ENCODE measurements at places on chromosomes 1 and 21. TPM values are rescaled to one million over a fixed set of nuclear protein-coding genes. Genes with fewer than 3 reads are reported as not detected.

DNA sequence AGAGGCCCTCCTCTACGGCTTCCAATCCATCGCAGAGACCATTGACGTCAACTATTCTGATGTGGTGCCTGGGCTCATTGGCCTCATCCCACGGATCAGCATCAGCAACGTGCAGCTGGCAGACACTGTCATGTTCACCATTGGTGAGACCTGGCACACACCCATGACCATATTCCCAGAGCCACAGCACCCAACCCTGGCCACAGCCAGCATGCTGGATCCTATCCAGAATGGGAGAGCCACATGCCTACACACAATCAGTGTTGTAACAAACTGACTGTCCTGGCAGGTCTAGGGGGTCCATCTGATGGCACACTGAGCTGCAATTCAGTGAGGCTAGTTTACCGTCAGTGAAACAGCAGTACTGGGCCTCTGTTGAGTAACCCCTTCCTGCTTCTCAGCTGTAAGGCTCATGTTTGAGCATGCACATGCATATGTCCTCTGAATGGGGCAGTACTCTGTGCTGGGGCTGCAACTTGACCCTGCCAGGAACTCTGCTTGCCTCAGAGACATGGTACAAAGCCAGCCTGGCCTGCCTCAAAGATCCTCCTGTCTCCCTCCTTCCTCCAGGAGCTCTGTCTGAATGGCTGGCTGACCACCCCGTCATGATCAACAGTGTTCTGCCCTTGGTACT lies 10.8 kb downstream of the IPO13 start:
- DNase-seq = no peak

DNA sequence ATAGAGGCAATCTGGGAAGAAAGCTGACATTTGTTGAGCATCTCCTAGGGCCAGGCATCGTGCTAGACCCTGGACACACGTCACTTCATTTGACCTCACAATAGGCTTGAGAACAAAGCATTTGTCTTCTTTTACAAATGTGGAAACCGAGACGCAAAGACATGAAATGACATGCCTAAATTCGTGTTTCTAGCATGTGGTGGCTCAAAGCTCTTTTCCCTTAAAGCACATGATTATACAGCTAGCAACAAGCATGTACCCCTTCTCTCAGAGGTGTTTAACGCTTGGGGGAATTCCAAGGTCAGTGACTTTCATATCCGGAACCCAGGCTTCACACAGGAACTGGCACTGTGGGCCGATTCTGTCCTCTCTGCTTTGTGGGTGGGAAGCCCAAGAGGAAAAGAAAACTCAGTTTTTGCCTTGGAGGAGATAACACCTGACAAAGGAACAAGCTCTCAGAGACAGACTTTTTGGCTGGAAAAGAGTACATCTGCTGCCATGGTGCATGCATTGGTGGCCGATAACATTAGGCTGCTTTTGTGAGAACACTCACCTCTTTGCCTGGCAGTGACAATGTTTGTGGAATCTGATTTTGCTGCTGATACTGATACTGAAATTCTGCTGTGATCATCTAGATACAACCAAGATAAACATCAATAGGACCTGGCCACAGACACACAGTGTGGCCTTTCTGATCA lies 15.4 kb upstream of the CD2 start:
- DNase-seq = no peak

- no peak for DNase-seq
These were observed 61.1 kb downstream of the TOMM20 start for GRCh38 chr1:235067396-235068157.

DNA sequence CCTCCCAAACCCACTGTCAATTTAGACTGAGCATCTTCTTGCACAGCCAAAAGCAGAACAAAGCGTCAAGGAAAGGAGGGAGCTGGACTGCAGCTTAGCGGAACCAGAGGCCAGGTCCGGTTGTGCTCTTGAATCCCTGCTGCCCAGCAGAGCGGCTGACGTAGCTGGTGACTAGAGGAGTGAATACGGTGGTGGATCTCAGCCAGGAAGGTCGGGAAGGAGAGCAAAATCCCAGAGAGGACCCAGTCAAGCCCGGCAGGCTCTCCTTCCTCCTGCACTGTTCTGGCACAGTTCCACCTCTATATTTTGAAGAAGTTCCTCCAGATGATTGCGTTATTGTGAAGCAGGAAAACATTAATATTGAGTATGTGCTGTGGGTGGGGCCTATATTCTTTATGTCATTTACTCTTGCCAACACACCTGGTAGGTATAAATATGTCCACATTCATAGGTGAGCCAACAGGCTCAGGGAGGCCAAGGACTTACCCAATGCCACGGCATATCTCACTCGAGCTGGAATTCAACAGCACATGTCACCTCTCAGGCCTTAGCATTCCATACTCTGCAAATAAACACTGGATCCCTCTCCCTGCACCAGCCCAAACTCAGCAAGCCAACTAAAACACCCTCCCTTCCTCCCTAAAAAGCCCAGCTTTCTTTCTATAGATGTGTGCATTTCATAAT lies 23.6 kb upstream of the ABCB10 start:
- no peak for DNase-seq

- DNase-seq = no peak
These were observed 144.9 kb downstream of the CD247 start for GRCh38 chr1:167373398-167373797.

DNA sequence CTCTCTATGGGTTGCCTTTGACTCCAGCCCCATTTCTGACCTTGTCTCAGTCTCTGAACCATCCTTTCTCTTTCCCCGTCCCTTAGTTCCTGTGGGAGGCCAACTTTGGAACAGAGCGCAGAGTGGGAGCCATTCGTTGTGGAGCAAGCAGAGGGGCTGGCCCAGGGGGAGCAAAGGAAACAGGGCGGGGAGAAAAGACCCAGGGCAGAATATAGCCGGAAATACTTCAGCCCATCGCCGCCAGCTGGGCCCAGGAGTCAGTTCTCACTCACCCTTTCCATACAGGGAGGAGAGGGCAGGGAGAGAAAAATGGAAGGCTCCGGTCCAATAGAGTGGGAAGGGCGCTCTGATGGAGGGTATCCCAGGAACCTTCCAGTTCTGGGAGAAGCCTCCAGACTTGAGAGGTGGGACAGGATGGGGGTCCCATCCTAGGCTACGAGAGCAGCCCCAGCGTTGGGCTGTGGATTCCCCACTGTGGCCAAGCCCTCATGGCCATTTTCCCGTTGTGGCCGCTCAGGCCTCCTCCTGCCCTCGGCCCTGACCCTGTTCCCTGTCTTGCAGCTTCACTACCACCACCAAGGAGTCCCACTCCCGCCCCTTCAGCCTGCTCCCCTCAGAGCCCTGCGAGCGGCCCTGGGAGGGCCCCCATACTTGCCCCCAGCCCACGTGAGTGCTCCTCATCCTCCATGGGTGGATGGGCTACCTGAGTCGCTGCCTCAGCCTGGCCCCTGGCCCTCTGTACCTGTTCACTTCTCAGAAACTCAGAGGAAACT lies 10.9 kb downstream of the PEAR1 start:
- no peak for DNase-seq

ATP1A2 gene
- not detected for total RNA-seq

UBXN10 gene
- total RNA-seq = 0.24 TPM

BSDC1 gene
- total RNA-seq = 117 TPM
